ENCODE measurements at places on chromosomes 1 and 21. TPM values are rescaled to one million over a fixed set of nuclear protein-coding genes. Genes with fewer than 3 reads are reported as not detected.

- DNase-seq, result peak; percentile 61
These were observed 123.1 kb upstream of the ADAR start for GRCh38 chr1:154730986-154731489.

GRCh38 chr1:229223498-229223897 is 47.4 kb upstream of the RAB4A start:
- no peak for DNase-seq

Gene VPS13D
- 55.3 TPM for total RNA-seq

Gene SPATA21
- not detected for total RNA-seq

Gene SH2D5
- total RNA-seq, result 3.9 TPM
